ENCODE measurements at places on chromosomes 16 and 17. TPM values are rescaled to one million over a fixed set of nuclear protein-coding genes. Genes with fewer than 3 reads are reported as not detected.

CLEC18C gene
- not detected for total RNA-seq

GRCh38 chr17:19288453-19288852, 51.3 kb downstream of the EPN2 start:
- H3K27me3 ChIP-seq = no peaks in the 10 kb centered on the region
- peaks cover 86% of the 10 kb centered on the region for H3K4me1 ChIP-seq
- no peak overlapping the region for H3K27ac ChIP-seq
- DNase-seq = no peak
- H3K4me3 ChIP-seq = no peak overlapping the region

DNA sequence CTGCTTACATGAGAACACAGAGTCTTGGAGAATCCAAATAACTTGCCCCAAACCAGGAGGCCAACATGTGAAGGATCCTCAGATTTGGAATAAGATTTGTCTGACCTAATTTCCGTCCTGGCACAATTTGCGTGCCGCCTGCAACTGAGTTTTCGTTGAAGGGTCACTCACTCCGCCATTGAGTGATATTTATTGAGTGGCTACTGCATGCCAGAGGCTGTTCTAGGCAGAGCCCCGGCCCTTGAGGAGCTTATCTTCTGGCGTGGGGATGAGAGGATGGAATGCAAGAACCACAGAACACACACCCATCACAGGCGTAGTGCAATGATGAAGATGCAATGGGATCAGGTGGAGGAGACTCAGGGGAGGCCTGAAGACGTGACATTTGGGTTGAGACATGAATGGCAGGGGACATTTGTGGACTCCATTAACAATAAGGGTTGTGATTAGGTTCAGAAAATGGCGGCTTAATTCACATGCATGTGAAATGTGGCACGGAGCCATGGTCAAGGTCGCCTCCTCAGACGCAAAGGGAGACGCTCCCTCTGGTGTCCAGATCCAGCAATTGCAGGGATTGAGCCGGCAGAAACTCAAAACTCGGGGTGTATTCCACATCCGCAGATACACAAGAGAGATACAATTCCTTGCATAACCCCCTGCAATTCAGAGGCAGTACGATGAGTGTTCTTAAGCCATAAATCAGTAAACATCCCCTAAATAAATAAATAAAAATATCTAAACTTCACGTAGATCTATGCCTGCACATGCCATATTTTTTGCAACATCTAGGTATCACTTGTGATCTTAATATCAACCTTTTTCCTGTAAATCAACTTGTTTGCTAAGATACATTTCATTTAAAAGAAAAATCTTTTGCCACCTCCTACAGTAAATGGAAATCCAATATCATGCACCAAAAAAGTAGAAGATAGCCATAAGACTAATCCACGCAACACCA, 57.9 kb upstream of the CACNG4 start:
- peaks cover 10% of the 10 kb centered on the region for H3K4me1 ChIP-seq
- no peak overlapping the region for H3K27ac ChIP-seq
- peaks cover 44% of the 10 kb centered on the region for H3K27me3 ChIP-seq
- DNase-seq = peak; percentile 72
- no peaks in the 10 kb centered on the region for H3K36me3 ChIP-seq
- no peak overlapping the region for H3K4me3 ChIP-seq

DNA sequence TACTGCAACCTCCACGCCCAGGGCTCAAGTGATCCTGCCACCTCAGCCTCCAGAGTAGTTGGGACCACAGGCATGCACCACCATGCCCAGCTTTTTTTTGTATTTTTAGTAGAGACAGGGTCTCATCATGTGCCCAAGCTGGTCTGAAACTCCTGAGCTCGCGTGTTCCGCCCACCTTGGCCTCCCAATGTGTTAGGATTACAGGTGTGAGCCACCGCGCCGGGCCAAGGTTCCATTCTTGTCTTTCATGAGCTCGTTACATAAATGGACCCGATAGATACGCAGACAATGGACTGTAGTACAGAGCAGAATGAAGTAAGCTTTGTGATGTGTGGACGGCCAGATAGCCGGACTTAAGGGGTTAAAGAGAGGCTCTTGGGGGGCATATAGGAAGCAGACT, 19.3 kb downstream of the UBN1 start:
- H3K27ac ChIP-seq = no peak overlapping the region
- H3K27me3 ChIP-seq = no peaks in the 10 kb centered on the region
- peaks cover 48% of the 10 kb centered on the region for H3K36me3 ChIP-seq
- no peak overlapping the region for H3K4me3 ChIP-seq

DNA sequence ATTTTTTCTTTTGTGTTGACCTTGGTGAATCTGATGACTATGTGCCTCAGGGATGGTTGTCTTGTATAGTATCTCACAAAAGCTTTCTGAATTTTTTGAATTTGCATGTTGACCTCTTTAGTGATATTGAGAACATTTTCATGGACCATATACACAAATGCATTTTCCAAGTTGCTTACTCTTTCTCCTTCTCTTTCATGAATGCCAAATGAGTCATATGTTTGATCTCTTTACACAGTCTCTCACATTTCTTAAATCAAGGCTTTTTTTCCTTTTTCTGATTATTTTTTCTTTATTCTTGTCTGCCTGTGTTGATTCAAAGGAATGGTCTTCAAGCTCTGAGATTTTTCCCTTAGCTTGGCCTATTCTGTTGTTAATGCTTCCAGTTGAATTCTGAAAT, 46.6 kb upstream of the KCNJ16 start:
- no peak overlapping the region for H3K27ac ChIP-seq
- H3K27me3 ChIP-seq = no peaks in the 10 kb centered on the region
- DNase-seq = no peak
- H3K36me3 ChIP-seq = no peaks in the 10 kb centered on the region
- no peak overlapping the region for H3K4me3 ChIP-seq
- peaks cover 7% of the 10 kb centered on the region for H3K4me1 ChIP-seq

- H3K27ac ChIP-seq = no peak overlapping the region
- DNase-seq = no peak
- no peaks in the 10 kb centered on the region for H3K36me3 ChIP-seq
Observed at GRCh38 chr17:57580055-57580739, 164.9 kb downstream of the CCDC182 start.

- H3K27me3 ChIP-seq = no peaks in the 10 kb centered on the region
- H3K4me3 ChIP-seq = peak overlapping the region; percentile 80
- no peak for DNase-seq
- H3K4me1 ChIP-seq = peaks cover 47% of the 10 kb centered on the region
Observed at GRCh38 chr17:82097184-82097918, 685 bp downstream of the FASN start.

- peak overlapping the region; percentile 86 for H3K27ac ChIP-seq
- no peak for DNase-seq
- H3K27me3 ChIP-seq = no peaks in the 10 kb centered on the region
- peaks cover 45% of the 10 kb centered on the region for H3K4me1 ChIP-seq
- peaks cover 24% of the 10 kb centered on the region for H3K36me3 ChIP-seq
Observed at GRCh38 chr17:1461198-1461944, 5.3 kb upstream of the CRK start.
